Left renal pelvis (tissue), 4 donors: ENCODE measurements at places on chromosomes 11 and 22.

GRCh38 chr11:11947825-11948224 is 60.6 kb downstream of the DKK3 start:
- no peak for DNase-seq

DNA sequence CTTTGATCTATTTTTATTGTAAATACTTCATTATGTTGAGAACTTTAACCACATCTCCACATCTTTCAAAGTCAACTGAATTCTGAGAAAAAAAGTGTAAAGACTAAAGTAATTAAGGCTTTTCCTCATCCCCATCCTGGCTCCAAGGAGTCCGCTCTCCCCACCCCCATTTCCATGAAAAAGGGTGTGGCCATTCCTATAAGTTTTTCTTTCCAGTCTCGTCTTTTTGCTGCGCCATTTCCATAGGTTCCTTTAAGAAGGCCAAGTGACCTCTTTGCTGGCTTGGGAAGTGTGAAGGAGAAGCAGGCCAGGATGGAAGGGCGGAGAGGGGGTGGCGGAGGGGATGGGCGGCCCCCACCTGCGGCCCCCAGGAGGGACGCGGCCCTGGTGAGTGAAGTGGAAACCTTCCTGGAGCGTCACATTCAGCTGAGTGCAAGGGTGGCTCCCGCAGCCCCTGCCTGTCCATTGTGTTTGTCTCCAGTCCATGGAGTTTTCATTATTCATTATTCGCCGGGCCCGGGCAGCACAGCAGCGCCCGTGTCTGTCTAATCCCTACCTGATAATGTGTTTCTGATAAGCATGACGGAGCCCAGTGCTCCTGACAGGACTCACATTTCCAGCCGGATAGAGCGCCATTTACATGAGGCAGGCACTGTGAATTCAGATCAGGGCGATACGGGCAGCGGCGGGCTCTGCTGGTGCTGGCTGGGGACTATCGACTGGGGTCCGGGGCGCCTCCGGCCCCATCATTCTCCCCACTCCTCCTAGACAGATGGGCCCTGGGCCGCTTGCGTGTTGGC is 739.8 kb downstream of the OPCML start:
- no peak for DNase-seq

DNA sequence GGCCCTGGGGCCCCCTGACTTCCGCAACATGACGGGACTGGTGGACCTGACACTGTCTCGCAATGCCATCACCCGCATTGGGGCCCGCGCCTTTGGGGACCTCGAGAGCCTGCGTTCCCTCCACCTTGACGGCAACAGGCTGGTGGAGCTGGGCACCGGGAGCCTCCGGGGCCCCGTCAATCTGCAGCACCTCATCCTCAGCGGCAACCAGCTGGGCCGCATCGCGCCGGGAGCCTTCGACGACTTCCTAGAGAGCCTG is 992 bp downstream of the LRFN4 start:
- no peak for DNase-seq

- DNase-seq = no peak
Measured at GRCh38 chr22:23103199-23103954, 33.1 kb downstream of the GNAZ start.

- DNase-seq = no peak
Measured at GRCh38 chr11:120709808-120710207, 198.3 kb downstream of the GRIK4 start.
